Renal cortical epithelial cell (primary cell): ENCODE measurements at places on chromosomes 13 and 19.

DNA sequence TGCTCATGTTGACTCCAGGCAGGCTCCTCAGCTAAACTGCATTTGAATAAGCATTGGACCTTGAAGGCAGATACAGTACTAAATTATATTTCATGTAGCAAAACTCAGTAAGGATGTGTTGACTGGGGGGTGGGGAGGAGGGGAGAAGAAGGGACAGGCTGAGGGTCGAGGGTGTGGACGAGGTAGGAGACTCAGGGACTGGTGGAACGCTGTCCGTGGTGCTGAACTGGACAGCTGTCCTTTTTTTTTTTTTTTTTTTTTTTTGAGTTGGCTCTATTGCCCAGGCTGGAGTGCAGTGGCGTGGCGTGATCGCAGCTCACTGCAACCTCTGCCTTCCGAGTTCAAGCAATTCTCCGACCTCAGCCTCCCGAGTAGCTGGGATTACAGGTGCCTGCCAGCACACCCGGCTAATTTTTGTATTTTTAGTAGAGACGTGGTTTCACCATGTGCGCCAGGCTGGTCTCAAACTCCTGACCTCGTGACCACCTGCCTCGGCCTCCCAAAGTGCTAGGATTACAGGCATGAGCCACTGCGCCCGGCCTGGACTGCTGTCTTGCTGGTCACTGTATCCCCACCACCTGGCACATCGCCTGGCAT is 33.2 kb upstream of the CASP14 start:
- no peak for DNase-seq

DNA sequence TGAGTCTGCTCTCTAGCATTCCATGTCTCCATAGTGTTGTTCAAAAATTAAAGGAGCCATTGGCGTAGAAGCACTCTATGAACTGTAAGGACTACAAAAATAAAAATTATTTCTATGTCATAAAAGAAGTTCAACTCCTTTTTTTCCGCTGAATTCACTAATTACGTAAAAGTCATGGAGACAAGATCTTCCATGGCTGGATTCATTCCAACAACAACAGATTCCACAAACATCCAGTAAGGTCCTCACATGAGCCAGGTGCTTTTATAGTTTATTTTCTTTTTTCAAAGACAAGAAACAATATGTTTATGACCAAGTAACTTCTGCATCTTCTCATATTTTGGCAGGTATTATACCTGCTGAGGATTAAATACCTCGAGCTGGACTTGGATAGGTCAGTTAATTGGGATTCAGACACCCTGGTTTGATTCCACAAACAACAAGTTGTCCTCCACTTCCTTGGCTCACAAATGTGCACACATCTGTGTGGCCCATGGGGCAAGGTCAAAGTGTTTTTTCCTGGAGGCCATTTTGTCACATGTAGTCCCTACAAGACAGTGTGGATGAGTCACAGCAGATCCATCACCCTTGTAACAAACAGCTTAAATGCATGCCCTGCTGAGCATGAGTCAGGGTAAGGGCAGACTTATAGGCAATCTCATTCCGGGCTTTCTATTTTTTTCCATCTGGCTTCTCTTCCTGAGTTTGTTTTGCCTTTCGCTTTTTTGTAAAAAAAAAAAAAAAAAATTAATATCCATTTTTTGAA is 475.6 kb downstream of the COG6 start:
- DNase-seq = peak; percentile 81

DNA sequence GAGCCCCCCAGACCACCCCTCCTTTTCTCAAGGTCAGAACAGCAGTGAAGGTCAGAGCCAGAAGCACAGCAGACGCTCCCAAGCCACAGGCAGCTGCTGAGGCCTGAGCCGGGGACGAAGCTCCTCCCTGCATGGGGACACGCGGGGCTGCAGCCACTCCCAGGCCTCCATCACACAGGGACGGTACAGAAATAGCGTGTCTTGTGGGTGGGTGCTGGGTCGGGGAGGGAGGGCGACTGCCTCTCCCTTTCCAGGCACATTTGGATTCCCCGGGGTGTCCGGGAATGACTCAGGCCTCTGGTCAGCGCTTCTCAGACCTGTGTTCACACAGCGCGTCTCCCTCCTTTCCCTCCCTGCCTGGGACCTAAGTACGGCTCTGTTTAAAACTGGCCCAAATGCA is 33.2 kb downstream of the RASA3 start:
- peak; percentile 80 for DNase-seq

GRCh38 chr19:9818175-9818733 is 625 bp downstream of the FBXL12 start:
- no peak for DNase-seq

DNA sequence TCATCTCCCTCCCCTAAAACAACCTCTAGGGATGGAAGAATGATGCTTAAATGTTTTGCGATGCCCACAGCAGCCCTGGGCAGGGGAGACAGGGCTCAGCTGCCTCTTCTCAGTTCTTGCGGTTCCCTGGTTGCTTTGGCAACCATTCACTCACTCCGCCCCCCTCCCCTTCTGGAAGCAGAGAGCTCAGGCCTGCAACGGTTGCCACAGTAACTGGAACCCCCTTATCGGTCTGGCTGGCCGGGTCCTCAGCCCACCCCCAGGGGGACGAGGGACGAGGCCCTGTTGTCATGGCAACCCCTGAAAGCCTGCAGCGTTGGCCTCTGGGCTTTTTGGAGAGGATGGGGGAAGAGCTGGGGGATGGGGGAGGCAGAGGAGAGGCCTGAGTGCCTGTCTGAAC is 19.5 kb downstream of the NOVA2 start:
- no peak for DNase-seq

GRCh38 chr13:24083141-24083540 is 77.4 kb upstream of the SPATA13 start:
- DNase-seq = no peak

GRCh38 chr19:1411255-1412191 is 4.1 kb downstream of the DAZAP1 start:
- no peak for DNase-seq

DNA sequence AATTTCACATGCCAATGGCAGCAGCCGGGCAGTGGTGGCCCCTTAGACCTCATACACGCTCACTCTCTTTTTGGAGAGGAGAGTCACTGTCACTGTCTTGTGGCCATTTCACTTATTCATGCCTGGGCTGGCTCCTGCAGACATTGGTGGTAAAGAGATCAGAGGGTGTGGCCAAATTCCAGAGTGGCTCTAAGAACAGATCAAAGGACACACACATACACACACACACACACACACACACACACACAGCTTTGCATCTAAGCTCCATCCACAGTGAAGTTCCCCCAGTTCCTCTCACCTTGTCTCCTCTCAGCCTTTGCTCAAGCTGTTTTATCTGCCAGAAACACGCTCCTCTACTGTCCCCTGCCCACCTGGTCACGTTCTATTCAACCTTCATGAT is 46.5 kb upstream of the KPNA3 start:
- DNase-seq = no peak

DNA sequence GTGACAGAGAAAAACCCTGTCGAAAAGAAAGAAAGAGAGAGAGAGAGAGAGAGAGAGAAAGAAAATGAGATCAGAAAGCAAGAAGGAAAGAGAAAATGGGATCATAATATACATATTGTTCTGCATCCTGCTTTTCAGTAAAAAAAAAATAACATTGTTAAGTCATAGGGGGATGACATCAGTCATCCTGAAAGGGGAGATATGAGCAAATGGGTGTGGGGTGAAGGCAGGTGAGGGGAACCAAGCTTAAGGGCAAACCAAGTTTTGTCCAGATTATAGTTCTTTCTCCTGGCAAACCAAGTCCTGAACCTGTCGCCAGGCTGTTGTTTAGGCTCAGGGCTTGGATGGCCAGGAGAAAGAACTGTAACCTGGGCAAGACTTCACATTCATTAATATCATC is 92.6 kb upstream of the TMTC4 start:
- no peak for DNase-seq

- no peak for DNase-seq
Measured at GRCh38 chr13:58406545-58406944, 775.0 kb downstream of the PCDH17 start.

DNA sequence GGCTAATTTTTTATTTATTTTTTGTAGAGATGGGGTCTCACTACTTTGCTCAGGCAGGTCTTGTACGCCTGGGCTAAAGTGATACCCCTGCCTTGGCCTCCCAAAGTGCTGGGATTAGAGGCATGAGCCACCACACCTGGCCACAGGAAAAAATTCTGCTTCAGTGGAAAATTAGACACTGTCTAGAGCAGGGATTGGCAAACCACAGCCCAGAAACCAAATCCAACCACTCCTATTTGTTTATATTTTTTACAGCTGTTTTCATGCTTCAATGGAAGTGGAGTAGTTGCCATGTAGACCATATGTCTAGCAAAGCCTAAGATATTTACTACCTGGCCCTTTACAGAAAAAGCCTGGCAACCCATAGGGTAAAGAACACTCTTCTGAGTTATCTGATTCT is 123.7 kb upstream of the MRI1 start:
- no peak for DNase-seq

- no peak for DNase-seq
Measured at GRCh38 chr13:37597477-37598025, 1.0 kb downstream of the POSTN start.

DNA sequence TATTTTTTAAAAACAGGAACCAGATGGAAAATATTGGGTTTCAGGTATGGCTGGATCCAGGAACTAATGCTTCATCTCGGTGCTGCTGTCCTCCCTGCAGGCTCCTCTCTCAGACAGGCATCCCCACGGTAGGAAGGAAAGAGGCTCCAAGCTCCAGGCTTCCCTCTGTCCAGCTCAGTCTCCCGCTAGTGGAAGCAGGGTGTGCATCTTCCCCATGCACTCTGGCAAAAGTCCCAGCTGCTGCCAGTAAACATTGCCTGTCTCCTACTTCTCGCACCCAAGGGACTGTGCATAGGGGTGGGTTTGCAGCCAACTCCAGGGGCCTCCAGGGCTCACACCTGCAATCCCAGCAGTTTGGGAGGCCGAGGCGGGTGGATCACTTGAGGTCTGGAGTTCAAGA is 29.2 kb downstream of the IL12RB1 start:
- DNase-seq = no peak

DNA sequence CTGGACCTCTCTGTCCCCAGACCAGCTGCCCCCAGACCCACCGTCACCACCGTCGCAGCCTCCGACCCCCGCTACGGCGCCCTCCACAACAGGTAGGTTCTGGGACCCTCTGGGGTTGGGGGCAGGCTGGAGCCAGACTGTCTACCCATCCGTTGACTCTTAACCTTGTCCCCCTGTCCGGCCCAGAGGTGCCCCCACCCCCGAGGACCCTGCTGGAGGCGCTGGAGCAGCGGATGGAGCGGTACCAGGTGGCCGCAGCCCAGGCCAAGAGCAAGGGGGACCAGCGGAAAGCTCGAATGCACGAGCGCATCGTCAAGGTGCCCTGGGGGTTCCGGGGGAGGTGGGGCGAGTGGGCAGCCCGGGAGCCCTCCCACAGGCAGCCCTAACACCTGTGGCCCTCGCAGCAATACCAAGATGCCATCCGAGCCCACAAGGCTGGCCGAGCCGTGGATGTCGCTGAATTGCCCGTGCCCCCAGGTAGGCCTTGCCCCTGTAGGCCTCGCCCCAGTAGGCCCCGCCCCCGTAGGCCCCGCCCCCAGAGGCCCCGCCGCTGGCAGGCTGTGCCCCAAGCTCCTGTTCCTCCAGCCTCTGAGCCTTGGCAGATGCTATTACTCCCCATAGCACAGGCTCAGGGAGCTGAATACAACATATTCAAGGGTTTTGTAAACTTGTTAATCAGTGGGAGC is 12.9 kb downstream of the CC2D1A start:
- DNase-seq = no peak

DNA sequence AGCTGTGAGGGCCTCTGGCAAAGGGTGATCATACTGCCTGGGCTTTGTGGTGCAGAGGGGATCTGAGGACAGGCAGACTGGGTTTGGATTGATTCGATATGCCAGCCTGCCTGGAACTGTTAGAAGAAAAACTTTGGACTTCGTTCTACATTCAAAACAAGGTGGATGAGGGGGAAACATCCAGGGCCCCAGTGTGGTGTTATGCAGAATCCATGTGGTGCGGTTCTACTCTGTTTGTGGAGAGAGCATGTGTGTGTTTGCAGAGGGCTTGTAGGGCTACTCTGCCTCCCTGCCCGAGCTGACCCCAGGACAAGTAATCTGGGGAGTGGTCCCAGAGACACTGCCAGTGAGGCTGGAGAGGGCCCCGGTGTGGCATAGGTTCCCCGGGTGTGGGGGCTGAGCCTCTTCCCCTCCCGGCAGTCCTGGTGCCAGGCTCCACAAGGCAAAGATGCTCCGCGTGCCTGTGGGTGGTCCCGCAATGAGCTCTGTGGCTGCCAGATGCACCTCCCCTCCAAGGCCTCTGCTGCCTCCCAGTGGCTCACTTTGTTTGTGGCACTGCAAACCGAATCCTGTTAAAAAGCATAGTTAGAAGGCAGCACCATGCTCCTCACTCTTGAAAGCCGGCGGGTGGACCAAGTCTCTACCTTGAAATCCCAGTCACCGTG is 22.3 kb upstream of the TFDP1 start:
- DNase-seq = peak; percentile 54

DNA sequence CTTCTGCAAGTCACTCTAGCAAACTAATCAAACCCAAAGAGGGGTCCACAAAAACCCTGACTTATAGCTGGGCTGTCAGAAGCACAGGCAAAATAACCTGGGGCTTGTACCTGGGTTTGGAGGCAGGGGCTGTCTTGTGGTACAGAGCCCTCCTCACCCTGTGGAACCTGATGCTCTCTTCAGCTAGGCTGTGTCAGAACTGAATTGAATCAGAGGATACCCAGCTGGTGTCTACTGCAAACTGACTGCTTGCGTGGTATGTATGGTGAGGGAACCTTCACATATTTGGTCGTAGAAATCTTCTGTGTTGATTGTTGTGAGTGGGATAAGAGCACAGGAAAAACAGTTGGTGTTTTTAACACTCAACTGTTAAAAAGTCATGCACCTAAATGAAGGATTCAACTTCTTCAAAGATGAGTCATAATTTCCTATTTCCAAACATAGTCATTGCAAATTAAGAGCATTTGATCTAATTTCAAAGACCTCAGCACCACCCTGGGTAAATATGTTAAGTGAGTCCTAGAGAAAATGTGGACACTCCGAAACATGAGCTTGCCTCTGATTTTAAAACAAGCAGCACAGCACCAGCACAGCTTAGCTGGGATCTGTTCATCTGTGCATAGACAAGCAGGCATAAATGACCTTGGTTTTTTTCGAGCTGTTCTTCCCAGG is 840.2 kb downstream of the UQCRFS1 start:
- DNase-seq = no peak

DNA sequence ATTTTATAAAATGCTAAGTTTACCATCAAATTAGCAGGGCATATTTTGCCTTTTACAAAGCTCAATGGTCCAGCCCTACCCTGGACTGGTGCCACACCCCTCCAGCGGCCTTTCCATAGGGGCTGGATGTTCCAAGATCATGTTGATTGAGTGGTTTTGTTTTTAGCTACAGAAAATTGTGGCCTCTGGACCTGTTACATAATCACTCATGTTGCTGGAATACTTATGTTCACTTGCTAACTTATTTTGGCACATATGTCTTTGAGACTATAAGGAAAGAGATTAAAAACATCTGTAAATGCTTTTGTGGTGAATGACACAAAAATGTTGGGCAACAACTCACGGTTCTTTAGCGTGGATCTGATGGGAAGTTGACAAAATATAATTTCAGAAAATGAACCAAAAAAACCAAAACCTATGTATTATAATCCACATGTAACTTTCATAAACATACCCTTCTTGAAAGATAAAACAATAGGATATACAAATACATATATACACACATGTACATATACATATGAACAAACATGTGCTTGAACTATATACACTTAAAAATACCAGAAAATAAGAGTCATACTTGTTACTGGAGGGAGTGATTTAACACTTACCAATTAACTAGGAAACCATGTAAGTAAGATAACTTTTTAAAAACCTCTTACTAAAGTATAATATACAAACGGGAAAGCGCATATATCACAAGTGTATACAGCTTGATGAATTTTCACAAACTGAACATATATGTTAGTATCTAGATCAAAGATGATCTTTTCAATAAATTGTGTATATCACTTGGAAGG is 46.6 kb upstream of the SLC15A1 start:
- DNase-seq = no peak
